ENCODE measurements at places on chromosomes 16 and 17.

DNA sequence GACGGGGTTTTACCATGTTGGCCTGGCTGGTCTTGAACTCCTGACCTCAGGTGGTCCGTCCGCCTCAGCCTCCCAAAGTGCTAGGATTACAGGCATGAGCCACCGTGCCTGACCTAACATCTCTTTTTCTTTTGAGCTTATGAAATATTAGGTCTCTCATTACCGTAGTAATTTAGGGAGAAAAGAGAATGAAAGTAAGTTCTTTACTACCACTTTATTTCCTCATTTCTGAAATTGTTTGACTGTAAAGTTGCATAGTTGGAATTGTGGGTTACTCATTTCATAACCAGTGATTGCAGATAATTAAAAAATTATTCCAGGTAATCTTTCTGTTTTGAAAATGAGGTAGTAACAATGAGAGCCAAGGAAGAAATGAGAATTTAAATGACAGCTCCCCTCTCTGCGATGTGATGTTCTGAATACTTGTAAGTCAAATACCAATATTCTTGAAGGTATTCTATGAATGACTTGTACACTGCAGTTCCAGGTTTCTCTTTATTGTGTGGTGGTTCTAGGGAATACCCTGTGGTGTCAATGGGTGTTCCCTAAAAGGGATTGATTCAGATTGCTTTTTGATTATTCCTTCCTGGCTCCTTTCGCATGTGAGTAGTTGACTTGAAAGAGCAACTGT, 28.3 kb downstream of the MAP2K4 start:
- no peak for DNase-seq

GRCh38 chr16:75575958-75576357, 9.8 kb downstream of the GABARAPL2 start:
- no peak for DNase-seq

GRCh38 chr16:19829844-19830692, 54.6 kb downstream of the GPRC5B start:
- no peak for DNase-seq

- DNase-seq = no peak
Observed at GRCh38 chr17:43042025-43042628, 17.1 kb downstream of the RND2 start.

DNA sequence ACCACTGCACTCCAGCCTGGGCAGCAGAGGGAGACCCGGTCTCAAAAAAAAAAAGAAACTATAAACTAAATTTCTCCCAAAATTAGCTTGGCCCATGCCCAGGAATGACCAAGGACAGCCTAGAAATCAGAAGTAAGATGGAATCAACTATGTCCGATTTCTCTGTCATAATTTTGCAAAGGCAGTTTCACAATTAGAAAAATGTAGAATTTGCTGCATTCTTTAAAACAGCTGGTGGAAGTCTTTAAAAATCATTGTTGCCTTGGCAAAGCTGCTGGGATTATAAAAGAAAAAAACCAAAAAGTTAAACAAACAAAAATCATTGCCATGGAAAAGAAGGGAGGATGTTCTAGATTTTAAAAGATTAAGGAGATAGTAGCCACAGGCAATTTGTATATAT, 32.4 kb downstream of the WWP2 start:
- no peak for DNase-seq

GRCh38 chr16:50015631-50016030, 9.4 kb upstream of the CNEP1R1 start:
- no peak for DNase-seq

DNA sequence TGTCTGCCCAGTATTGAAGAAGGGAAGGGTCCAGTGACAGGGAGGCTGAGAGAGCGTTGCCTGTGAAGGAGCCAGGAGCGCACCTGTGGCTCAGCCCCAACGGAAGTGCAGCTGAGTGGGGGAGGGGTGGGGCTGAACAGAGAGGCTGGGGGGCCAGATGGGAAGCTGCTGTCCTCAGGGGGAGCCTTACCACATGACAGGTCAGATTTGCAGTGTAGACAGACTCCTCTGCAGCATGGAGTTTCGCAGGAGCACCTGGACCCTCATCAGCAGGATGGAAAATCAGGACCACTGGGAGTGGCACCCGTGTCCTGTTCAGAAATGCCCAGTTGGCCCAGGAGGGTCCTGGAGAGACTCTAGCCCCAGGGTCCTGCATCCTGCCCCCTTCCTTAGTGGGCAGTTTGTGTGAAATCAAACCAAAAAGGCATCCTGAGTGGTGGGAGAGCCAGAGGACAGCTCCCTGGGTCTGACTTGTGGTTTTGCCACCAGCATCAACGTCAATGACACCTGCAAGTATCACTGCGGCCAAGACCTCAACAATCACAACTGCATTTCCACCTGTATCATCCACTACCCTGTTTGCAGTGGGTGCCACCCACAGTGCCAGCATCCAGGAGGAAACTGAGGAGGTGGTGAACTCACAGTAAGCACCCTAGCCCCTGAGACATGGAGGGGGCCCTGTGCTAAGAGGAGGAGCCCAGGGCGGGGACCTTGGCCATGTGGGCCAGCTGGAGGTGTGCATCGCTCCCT, 7.8 kb downstream of the CD300A start:
- no peak for DNase-seq

DNA sequence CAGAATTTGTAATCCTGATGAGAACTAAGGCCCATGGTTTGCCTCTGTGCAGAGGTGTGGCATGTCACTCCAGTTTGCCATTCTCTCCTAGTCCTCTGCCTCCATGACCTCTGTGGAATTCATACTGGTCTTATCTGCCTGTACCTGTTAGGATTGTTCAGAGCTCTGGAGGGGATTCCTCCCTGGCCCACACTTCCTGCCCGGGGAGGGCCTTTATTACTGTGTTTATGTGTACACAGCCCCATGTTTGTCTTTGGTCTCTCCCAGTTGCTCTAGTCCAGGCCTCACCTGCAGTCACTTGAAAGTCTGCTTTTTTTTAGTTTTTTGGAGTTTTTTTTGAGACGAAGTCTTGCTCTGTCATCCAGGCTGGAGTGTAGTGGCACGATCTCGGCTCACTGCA, 36.4 kb downstream of the RHBDL3 start:
- no peak for DNase-seq

- no peak for DNase-seq
Observed at GRCh38 chr17:80511222-80512180, 33.1 kb upstream of the RPTOR start.
